ELF-1 (cell line): ENCODE measurements at places on chromosomes 6 and 20.

DNA sequence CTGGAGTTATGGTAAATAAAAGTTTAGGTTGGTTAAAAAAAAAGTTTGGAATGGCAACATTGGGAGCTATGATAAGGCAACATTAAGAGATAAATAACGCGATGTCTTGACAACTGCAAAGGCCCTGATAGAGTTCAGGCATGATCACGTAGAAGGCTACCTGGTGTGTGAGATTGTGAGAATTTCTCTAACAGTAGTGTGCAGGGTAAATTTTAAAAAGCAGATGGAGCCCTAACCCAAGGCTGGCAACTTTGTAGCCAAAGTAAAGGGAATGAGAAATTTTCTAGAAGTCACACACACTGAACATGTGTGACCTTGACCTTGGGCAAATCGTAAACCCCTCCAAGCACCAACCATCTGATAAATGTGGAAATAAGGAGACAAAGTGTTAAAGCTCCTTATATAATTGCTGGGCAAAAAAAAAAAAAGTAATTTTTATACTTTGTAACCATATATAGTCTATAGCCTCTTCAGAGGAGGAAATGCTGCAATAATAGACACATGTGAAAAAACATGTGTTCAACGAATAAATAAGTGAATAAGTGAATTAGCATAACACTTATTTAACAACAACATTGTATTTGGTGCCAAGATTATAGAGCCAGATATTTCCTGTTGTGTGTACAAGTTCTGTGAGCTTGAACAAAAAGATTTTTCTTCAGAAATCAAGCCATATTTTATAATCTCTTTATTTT is 18.2 kb downstream of the KCNQ5 start:
- no peak for DNase-seq

DNA sequence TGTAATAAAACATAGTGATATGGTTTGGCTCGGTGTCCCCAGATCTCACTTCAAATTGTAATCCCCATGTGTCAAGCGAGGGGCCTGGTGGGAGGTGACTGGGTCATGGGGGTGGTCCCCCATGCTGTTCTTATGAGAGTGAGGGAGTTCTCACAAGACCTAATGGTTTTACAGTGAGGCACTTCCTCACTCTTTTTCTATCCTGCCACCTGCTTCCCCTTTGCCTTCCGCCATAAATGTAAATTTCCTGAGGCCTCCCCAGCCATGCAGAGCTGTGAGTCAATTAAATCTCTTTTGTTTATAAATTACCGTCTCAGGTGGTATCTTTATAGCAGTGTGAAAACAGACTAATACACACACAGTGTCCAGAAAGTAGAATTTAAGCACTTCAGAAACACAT is 78.5 kb downstream of the REPS1 start:
- no peak for DNase-seq

- no peak for DNase-seq
Observed at GRCh38 chr6:113694278-113695077, 162.7 kb upstream of the MARCKS start.

DNA sequence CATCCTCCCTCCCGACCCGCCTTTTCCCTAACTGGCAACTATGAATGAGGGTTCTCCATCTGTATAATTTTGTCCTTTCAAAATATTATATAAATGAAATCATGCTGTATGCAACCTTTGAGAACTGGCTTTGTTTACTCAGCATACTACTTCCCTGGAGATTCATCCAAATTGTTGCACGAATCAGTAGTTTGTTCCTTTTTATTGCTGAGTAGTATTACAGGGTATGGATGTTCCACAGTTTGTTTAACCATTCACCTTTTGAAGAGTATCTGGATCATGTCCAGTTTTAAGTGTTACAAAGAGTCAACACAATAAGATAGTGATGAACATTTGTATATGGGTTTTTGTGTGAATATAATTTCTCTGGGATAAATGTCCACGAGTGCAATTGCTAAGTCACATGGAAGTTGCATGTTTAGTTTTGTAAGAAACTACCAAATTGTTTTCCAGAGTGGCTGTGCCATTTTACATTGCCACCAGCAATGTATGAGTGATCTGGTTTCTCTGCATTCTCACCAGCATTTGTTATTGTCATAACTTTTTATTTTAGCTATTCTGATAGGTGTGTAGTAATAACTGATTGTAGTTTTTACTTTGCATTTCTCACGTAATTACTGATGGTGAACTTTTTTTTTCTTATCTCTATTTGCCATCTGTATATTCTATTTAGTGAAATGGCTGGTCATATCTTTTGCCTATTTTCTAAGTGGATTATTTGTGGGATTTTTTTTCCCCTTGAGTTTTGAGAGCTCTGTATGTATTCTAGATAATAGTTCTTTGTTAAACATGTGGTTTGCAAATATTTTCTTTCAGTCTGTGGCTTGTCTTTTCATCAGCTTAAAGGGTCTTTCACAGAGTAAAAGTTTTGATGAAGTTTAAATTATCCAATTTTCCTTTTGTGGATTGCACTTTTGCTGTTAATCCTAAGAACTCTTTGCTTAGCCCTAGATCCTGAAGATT is 14.4 kb upstream of the RNF24 start:
- no peak for DNase-seq

DNA sequence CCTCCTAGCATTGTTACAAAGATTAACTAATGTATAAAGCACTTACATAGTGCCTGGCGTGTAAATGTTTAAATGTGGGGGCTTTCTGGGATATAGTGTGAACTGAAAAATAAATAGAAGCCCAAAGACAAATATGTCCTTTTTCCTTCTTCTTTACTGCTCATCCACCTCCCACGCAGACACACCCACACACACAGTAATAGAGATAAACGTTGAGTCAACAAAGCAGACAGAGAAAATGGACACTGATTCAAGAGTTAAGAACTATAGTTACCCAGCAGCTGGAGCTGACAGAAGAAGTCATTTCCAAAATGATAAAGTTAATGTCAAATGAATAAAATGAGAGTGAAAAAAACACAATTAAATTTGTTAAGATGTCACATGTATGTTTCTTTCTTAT is 68.3 kb downstream of the FHL5 start:
- no peak for DNase-seq

DNA sequence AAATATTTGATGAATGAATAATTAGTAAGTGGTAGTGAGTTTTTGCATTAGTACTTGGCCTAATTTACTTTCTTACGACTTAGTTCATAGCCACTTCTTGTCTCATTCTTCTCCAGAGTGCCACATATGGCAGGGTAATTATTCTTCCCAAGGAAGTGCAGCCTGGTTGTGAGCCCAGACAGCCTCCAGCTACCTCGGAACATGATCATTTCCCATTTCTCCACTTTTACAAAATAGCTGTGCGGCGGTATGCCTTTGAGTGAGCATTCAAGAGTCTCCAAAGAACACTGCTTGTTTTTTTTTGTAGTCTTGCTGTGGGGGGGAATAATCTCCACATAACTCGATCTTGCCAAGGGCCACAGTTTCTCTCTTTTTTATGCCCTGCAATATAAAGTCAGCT is 765.0 kb downstream of the HDGFL1 start:
- no peak for DNase-seq

- no peak for DNase-seq
Observed at GRCh38 chr6:143687591-143687990, 9.8 kb downstream of the PHACTR2 start.

GRCh38 chr6:161792851-161793493 is 519.1 kb upstream of the AGPAT4 start:
- no peak for DNase-seq
